NCI-H526 (cell line): ENCODE measurements at places on chromosomes 13 and 19.

DNA sequence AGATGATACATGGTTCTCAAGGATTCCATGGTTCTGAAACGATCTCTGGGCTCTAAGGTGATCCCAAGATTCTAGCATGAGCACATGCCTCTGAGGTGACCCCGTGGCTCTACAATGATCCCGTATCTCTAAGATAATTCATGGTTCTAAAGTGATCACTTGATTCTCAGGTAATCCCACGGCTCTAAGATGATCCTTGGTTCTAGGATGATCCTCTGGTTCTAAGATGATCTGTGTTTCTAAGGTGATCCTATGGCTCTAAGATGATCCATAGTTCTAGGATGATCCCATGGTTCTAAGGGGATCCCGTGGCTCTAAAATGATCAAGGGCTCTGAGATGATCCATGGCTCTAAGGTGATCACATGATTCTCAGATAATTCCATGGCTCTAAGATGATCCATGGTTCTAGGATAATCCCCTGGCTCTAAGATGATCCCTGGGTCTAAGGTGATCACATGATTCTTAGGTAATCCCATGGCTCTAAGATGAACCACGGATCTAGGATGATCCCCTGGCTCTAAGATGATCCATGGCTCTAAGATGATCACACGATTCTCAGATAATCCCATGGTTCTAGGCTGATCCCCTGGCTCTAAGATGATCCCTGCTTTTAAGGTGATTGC lies 21.3 kb downstream of the NUMBL start:
- no peak for DNase-seq

GRCh38 chr13:81714513-81714912 lies 1373.6 kb upstream of the SPRY2 start:
- DNase-seq, result peak; percentile 30

- no peak for DNase-seq
These were observed 84.4 kb downstream of the FAM216B start for GRCh38 chr13:42865768-42866102.

DNA sequence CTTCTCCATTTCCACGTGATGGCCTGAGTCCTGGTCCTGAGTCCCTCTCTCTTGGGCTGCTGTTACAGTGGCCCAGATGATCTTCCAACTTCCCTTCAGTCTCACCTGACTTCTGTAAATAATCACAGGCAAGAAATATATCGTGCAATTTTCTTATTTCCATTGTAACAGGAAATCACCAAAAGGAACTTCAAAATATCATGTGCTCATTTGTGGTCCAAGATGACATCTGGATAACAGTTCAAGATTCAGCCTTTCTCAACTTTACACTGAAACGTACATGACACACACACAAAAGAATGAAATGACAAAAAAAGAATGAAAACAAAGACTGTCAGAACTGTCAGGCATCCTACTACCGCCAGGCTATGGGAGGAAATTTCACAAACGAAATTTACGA lies 22.0 kb upstream of the RAP2A start:
- no peak for DNase-seq

DNA sequence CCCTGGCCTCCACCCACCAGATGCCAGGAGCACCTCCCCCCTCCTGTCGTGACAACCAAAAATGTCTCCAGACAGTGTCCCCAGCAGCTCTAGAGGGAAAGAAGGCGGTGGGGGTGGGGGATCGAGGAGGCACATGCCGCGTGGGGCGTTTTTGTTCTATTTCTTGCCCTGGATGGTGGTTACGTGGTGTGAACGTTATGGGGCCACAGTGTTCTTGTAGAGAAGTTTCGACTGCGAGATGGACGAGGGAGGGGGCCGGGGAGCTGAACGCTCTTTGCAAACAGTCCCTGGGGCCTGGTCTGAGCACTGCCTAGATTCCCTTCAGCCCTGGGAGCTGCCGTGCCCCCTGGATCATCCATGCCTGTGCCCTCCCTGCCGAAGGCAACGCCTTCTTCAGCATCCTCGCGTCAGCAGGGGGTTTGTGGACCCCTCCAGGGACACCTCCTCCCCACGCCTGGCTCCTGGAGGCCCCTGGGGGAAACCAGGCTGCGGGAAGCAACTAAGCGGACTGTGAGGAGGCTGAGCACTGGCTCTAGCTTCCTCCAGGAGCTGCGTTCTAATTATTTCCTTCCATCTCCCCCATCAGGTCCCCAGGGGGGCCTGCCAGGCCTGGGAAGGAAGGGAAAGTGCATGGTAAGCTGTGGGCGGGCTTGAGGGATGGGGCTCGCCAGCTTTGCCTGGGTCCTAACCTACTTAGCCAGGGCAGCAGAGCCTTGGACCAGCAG lies 131.5 kb downstream of the IER2 start:
- DNase-seq, result no peak

- DNase-seq, result no peak
These were observed 6.0 kb upstream of the AMER2 start for GRCh38 chr13:25178070-25178469.

DNA sequence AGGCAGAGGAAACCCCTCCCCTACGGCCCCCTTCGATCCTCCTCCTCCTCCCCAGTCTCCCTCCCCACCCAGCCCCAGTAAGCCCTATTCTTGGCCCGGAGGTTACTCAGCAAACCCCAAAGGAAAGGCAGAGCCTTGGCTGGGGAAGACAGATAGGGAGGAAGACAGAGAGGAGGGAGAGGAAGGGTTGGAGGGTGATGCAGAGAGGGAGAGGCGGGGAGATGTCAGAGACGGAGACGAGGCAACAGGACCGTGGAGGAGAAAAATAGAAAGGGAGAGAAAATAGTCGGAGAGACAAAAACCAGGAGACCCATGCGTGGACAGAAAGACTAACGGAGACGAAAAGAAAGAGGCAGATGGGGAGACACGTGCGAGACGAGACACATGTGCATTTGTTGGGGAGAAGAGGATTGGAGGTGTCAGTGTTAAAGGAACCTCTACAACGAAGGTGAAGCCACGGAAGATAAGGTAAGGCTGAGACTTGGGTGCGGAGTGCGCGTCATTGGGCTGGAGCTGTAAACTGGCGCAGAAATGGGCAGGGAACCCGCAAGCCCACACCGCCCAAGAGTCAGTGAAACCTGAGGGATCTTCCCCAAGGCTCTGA lies 2.9 kb downstream of the TGFB1 start:
- DNase-seq, result no peak

DNA sequence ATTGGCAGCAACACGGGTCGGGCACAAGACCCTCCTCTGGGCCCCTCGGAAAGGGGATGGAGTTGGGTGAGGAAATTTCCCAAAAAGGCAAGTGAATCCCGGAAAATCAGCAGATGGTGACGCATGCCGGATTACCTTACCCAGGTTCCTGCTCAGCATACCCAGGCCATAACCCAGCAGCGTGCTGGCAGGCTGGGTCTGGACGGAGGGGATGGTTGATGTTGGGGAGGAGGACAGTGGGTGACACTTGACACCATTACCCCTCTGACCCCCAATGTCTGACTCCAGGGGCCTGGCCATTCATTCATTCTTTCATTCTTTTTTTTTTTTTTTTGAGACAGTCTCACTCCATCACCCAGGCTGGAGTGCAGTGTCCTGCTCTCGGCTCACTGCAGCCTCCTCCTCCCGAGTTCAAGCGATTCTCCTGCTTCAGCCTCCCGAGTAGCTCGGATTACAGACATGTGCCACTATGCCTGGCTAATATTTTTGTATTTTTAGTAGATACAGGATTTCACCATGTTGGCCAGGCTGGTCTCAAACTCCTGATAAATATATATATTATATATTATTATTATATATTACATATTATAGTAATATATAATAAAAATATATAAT lies 799 bp downstream of the PVR start:
- DNase-seq, result peak; percentile 53
